ENCODE measurements at places on chromosomes 11 and 22.

- DNase-seq, result no peak
Observed at GRCh38 chr11:9210922-9211320, 54.2 kb downstream of the DENND5A start.

DNA sequence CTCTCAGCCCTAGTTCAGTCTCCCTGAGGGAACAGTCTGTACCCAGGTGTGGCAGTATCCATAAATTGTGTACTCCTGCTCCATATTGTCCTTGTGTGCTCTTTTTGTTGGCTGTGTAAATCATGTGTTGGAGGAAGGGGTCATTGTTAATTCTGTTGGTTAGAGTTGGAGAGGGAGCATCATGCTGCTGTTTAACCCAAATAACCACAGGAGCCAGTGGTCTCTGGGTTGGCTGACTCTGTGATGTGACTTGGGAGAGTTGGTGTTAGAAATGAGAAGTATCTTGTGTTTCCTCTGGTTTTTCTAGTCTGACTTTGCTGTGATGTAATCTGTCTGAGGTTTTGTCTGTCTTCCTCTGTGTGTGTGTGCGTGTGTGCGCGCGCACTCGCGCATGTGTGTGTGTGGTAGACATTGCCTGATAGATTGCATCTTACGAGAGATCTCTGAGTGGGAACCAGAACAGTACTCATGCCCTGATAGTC is 30.5 kb downstream of the CTNND1 start:
- no peak for DNase-seq

DNA sequence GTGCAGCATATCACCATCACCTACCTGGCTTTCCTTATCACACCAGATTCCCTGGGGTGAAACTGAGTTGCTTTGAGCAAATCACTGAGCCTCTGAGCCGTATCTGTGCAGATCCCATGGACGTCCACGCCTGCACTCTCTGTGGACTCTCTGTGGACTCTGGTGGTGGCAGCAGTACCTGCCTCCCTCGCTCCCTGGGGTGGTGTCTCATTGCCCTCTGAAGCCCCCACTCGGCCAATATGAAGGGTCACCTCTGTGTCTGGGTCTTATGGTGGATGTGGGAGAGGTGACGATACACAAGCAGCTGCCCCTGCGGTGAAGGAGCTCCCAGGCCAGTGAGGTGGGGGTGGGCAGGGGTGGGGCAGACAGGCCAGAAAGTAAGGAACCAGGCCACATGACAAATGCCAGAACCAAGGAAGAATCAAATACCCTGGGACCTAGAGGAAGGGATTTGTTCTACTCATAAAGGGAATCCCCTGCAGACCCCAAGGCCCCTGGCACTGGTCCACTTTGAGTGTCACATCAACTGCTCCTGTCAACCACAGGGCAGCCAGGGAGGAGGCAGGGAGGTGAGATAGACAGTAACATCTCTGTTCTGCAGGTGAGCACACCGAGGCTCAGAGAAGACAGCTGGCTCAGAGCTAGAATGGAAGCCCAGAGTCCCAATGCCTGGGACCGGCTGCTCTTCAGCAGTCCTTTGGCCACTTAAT is 9.2 kb upstream of the CHST1 start:
- DNase-seq, result no peak

DNA sequence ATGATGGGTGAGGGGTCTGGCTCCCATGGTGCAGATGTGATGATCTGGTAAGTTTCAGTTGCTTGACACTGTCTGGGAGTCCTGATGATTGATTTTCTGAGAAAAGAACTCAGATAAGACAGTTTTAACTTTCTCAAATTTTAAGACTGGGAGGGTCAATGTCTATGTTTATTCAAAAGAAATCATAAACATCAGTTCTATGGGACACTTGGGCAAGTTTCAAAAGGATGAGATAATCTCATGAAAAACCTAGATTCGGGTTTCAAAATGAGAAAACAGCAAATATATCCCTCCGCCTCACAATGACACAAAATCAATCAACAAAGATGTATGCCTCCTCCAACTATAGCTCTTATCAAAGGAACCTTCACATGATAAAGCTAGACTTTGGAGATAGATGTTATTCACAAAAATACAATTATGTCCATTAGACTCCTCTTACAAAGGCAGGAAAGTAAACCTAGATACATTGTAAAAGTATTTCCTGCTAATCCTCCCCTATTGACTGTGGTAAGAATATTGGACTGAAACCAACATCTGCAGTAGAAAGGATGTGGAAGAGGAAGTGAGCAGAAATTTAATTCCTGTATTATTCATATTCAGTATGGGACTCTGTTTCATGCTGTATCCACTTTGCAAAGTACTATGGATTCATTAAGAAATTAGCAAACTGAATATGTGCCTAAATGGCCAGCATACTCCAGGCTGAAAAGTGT is 21.6 kb downstream of the SVIP start:
- no peak for DNase-seq

DNA sequence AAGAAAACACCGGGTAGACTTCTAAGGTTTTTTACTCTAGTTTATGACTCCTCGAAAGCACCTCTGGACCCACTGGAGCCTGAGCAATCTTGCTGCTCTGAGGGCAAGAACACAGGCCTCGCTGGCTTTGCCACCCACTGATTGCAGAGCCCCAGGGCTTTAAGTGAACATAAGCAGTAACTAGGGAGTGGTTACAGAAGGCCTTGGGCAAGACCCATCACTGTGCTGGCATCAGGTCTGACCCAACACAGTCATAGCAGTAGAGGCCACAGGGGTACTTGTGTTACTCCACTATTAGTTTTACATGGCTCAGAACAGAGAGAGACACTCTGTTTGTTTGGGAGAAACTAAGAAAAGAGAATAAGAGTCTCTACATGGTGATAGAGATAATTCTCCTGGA is 684.5 kb downstream of the FAM181B start:
- DNase-seq, result no peak

DNA sequence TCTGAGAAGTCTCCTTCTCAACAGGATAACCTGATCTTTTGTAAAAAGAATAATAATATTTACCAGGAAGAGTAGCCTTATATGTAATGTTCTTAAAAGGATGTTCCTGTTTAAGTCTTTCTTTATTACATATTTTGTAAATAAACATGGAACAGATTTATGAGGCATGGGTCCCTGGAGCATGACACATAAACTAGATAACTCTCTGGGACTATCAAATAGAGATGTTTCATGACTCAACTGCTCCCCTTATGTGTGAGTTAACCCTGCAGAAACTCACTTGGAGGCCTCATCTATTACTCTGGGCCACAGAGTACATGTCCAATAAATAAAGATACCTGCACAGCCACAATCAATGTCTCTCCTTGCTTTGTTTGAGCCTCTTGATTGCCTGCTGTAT is 64.6 kb downstream of the GDPD4 start:
- DNase-seq, result no peak

GRCh38 chr11:66317723-66318599 is 1.1 kb upstream of the CD248 start:
- DNase-seq, result peak; percentile 77

DNA sequence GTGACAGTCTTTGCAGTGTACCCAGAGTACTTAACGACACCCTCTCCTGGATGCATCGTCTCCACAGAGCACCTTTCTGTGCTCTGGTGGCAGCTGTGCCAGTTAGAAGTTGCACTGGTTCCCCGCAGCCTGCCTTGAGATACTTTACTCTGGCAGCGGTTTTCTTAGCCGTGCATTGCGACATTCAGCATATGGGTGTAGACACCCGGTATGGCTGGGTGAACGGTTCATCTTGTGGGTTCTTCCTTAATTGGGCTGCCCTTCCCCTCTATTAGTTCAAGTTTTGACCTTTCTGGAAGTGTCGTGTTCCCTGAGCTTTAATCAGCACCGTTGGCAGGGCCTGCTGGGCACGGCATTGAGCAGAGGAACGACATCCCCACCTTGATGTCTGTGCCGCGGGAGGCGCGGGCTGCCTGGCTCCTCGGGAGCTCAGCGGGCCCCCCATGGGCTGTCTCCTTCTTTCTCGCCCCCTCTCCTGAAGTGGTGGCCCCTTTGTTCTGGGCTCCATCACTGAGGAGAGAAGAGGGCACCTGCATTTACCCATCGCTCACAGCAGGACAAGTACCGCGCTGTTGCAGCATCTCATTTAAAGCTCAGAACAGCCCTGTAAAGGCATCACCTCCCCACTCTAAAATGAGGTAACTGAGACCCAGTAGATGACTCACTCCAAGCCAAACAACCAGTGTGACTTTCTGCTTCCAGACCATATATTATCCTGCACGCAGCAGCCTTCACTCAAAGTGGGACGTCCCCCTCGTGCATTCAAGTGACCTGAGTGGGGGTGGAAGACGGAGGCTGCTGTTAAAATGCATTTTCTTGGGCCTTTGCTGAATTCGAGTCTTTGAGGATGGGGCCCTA is 13.3 kb downstream of the FAM83F start:
- no peak for DNase-seq

GRCh38 chr11:63574856-63575602 is 11.8 kb upstream of the PLAAT2 start:
- DNase-seq, result no peak

- no peak for DNase-seq
Observed at GRCh38 chr11:32225571-32226285, 134.9 kb downstream of the RCN1 start.

GRCh38 chr11:75469785-75470405 is 36.9 kb upstream of the KLHL35 start:
- no peak for DNase-seq

- no peak for DNase-seq
Observed at GRCh38 chr11:88181776-88182175, 6.5 kb upstream of the RAB38 start.

GRCh38 chr11:100434821-100435641 is 252.1 kb upstream of the ARHGAP42 start:
- DNase-seq, result no peak

All from H7 (cell line).